ENCODE measurements at places on chromosomes 1 and 21.

DNA sequence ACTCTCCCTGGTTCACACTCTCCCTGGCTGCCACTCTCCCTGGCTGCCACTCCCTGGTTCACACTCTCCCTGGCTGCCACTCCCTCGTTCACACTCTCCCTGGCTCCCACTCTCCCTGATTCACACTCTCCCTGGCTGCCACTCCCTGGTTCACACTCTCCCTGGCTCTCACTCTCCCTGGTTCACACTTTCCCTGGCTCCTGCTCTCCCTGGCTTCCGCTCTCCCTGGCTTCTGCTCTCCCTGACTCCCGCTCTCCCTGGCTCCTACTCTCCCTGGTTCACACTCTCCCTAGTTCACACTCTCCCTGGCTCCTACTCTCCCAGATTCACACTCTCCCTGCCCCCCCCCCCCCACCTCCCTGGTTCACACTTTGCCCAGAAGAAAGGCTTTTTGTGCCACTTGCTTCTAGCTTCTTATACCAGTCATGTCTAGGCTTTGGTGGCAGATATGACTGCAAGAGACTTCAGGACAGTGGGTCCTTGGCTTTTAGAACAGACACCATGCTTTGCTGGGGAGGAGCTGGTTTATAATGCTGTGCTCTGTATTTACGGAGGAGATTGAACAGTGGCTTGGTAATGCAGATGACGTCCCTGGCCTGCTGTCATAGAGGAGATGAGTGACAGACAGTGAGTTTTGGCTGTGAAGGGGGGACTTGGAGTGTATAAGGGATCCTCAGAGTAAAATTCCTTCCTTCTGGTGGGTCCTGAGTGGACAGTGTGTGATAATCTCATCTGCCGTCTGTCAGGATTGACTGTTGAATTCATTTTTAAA, 17.0 kb downstream of the COQ8A start:
- no peak for DNase-seq

- peak; percentile 17 for DNase-seq
Measured at GRCh38 chr1:185566995-185567394, 167.2 kb upstream of the HMCN1 start.

DNA sequence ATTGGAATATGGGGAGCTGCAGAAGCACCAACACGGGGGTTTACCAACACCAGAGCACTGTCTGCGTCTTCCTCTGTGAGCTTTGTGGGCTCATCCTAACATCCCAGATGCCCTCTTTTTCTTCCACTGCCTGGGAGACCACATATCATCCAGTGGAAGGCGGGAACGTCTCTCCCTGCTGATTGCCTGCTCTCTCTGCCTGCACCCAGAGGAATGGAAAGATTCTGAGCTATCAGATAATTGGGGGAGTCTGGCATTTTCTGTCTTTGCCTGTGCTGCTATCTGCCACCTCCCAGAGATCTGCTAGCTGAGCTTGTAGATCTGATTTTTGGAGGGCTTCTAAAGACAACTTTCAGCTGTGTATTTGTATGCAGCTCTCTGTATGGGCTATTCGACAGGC, 166.2 kb upstream of the PLXNA2 start:
- no peak for DNase-seq

GRCh38 chr1:180195916-180196315, 34.1 kb upstream of the LHX4 start:
- no peak for DNase-seq

- no peak for DNase-seq
Measured at GRCh38 chr1:45216200-45216541, 9.8 kb upstream of the ZSWIM5 start.

GRCh38 chr1:30405631-30406212, 317.7 kb downstream of the MATN1 start:
- no peak for DNase-seq

DNA sequence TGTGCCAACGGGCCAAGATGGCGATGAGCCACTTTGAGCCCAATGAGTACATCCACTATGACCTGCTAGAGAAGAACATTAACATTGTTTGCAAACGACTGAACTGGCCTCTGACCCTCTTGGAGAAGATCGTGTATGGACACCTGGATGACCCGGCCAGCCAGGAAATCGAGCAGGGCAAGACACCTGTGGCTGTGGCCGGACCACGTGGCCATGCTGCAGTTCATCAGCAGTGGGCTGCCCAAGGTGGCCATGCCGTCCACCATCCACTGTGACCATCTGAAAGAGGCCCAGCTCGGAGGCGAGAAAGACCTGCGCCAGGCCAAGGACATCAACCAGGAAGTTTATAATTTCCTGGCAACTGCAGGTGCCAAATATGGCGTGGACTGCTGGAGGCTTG, 32.2 kb upstream of the GPR137B start:
- no peak for DNase-seq

- DNase-seq: no peak
Measured at GRCh38 chr1:160046494-160047110, 14.8 kb upstream of the PIGM start.

- no peak for DNase-seq
Measured at GRCh38 chr1:36573445-36573844, 90.7 kb upstream of the CSF3R start.

- no peak for DNase-seq
Measured at GRCh38 chr1:231733672-231734071, 107.1 kb downstream of the DISC1 start.

DNA sequence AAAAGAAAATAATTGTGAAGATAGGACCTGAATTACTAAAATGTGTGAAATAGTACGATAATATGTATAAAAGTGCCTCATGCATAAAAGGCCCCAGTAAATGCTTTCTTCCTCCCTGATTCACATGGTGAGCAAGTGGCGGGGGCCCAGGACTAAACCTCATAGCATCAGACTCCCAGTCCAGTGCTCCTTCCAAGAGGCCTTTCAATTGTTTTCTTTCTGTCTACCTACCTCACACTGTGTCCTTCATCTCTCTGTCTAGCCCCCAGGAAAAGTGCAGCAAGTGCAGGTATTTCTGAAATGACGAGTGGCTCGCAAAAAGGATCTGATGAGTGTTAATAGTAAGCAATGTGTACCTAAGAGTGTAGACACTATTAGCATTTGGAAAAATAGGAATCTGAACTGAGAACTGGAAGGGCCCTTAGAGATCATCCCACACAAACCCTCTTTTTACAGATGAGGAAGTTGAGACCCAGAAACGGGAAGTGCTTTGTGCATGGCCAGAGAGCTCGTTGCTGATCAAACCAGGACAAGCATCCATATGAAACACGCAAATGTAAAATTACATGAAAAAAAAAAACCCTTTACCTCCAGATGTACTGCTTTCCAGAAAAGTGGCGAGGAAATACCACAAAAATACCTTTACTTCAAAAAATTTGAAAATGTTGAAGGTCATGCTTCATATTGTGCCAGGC, 118.2 kb upstream of the HOOK1 start:
- no peak for DNase-seq

GRCh38 chr1:61054601-61054993, 27.8 kb upstream of the NFIA start:
- no peak for DNase-seq

DNA sequence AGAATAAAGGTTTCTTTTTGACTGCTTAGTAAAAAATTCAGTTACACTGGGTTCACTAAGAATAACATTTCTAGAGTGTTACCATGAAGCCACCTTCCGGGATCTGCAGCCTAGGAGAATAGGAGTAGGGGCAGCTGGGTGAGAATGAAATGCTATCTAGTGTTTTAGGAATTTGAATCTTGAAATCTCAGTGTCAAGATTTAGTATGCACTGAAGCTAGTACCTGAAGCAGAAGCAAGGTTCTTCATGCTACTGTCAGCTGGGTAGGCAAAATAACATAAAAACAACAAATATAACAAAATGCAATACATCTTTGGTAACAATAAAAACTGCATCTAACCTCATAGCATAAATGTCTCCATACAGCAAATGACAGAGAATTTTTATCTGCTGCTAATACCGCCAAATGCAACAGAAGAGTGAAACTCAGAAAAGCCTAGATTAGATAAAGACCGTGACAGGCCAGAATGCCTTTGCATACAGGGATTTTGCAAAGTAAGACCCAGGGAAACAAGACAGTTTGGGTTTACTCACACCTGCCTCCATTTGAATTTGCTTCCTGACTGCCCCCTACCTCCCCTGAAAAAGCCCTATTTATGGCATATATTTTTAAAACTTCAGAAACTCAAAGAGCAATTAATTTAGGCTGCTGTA, 58.2 kb downstream of the GADD45A start:
- no peak for DNase-seq

DNA sequence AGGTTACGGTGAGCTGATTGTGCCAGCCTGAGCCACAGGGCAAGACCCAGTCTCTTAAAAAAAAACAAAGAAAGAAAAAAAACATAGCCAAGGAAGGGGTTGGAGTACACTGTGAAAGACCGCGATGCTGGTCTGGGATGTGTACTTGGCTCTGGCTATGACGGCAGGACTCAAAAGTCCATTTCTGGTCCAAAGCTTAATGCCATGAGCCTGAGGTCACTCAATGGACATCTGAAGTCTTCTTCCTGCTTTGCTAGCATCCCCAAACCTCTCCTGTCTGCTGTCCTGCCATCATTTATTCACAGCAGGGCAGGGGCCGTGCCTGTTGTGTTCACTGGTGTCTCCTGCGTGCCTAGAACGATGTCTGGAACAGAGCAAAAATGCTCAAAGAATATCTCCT, 1.5 kb upstream of the ARHGEF10L start:
- no peak for DNase-seq

DNA sequence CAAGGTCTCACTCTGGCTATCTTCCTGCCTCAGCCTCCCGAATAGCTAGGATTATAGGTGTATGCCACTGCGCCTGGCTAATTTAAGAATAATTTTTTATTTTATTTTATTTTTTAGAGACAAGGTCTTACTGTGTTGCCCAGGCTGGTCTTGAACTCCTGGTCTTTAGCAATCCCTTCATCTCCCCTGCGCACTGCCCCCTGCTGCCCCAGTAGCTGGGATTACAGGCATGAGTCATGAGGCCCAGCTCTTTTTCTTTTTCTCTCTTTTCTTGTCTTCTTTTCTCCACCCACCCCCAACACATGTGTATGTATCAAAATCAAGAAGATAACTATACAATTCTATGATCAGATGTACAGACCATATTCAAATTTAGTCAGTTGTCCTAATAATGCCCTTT, 87.2 kb downstream of the PEX14 start:
- DNase-seq: no peak

DNA sequence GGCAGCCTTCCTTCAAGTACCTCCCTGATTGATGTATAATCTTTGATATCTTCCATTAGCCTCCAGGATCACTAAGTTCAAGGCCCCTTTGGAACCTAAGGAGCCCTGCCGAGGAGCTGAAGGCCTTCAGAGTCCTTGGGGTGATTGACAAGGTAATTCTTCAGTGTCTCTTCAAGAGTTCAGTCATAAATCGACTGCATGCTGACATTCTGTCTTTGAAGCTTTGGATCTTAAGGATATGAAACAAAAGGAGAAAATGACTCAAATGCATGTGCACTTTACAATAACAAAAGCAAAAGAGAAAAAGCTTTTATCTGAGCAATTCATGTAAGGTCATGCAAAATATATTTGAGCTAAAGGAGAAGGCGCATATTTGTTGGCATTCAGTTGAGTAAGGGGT, 125.3 kb downstream of the RPS6KC1 start:
- no peak for DNase-seq

DNA sequence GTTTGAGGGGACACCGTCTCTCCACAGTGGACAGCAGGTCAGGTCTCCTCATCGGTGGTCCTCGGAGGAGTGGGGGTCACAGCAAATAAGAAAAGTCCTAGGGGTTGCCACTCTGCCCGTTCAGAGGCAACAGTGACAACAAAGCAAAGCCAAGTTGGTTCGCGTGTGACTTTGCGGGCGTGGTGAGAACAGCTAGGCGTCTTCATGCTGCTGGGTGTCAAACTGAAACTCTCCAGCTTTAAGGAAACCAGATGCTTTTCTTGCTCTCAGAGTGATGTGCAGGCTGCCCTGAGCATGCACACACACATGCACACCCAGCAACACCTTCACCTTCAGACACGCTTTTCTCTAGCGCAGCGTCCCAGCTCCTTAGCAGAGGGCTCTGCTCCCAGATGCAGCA, 70.1 kb upstream of the ARHGEF16 start:
- peak; percentile 5 for DNase-seq

GRCh38 chr1:89806616-89807015, 14.2 kb upstream of the LRRC8D start:
- no peak for DNase-seq

GRCh38 chr1:226877669-226878068, 7.3 kb downstream of the PSEN2 start:
- no peak for DNase-seq

DNA sequence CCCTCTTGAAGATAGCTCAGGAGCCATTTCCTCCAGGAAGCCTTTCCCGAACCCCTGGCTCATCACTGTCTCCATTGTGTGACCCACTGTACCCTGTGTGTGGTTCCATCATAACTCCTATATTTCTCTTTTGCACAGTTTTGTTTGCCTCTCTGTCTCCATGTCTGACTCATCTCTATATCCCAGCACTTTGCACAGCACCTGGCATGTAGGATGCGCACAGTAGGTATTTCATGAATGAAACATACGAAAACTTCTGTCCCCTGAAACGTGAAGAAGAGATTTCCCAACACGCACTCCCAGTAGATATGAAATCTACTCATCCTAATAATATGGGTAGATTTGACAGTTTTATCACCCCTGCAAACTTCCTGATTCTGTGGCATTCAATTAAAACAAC, 275.2 kb downstream of the NFIA start:
- no peak for DNase-seq

DNA sequence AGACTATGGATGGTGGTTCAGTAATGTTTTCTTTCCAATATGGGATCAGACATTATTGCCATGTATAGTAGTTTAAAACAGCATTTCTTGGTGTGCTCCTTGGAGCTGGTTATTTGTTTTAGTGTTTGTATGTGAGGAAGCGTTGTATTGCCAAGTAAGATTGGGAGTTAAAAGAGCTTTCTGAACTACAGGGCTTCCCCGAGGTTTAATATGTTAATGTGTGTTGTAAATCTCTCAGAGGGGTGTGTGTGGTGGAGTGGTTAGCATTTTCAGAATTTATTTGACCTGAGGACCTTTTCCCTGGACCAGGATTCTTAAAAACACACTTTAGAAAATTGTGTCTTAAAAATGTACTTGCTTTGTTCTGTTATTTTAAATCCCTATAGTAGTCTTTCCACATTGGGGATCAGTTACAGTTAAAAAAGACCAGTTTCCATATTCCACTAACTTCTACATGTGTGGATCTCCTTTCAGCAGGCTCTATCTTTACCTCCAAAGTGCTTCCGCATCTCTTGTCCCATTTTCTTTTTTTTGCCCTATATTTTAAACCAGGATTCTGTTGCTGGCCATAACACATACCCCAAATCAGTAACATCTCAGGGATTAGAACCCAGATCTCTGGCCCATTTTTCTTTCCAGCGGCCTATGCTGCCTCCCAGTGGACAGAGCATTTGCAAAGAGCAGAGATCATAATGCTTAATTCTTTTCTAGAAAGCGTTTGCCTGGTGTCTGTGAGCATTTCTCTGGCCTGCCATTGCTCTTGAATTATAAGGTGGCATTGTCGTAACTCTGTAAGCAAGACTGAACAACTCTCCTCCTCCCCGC, 58.6 kb downstream of the PBX1 start:
- no peak for DNase-seq

Data from activated CD8-positive, alpha-beta memory T cell treated with anti-CD3 and anti-CD28 coated beads for 1 hour (primary cell).